ENCODE measurements at places on chromosomes 5 and 9.

DNA sequence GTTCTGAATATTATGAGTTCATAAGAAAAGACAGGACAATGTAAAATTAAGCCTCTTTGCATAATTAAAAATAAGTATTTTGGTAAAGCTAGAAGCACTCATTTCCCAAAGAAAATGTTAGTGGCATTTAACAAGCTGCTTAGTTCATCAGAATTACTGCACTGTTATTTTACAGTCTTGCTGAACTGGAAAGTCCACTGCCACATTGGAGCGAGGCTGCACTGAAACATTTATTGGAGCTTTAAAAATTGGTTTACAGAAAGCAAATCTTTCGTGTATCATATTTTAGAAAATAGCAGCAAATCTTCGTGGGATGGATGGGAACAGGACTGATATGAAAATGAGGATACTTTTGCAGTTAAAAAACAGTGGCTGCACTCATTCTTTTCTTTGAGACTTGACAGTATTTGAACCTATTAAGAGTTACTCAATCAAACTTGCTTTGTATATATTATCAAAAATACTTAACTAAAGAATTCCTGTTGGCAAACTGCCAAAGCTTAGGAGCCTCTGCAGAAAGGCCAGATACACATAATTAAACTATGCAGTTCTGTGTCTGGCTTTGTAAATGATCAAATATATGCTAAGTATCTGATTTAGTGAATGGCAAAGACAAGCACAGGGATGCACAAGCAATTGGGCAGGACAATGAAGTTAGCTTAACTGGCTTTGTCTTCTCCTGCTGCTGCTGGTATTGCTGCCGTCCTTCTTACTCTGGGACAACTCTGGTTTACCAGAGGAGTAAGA is 16.5 kb upstream of the FBXL7 start:
- no peak for DNase-seq

DNA sequence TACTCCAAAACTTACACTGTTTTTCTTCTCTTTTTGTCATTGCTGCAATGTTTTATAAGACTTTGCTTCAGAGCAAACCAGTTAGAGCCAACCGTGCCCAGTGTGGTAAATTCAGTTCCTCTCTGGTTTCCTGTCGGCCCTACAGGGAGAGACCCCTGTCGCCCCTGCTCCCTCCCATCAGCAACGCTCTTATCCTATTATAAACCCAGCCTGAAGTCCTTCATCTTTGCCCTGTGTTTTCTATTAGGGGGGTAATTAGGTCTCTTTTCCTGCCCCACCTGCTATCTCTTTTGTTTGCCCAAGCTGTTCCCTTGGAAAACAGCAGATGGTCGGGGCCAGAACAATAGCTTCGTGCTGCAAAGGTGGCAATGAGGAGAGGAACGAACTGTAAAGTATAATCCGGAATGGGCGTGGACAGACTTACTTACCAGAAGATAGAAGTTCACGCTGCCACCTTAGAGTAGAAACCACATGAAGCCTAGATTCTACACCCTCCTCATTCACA is 21.4 kb upstream of the OTULINL start:
- DNase-seq, result no peak

- no peak for DNase-seq
Observed at GRCh38 chr9:15357050-15357653, 50.1 kb upstream of the TTC39B start.

DNA sequence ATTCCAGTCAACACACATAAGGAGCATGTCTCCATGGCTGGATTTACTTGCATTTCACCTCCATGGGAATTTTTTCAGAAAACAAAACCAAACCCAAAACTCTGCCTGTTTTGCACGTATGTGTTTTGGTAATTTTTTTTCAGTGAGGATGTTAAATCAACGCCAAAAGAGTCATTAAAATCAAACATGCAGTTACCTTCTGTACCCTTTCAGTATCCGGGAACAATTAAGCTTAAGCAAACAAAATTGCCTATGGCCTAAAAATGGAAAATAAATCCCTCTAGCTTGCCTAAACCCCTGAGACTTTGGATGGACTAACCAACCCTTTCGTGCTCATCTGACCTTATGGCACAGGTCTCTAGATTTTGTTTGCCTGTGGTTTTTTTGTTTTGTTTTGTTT is 209.2 kb upstream of the KLF4 start:
- DNase-seq, result no peak

- no peak for DNase-seq
Observed at GRCh38 chr9:79686381-79687130, 114.8 kb downstream of the TLE4 start.

- no peak for DNase-seq
Observed at GRCh38 chr5:33441241-33442177, 744 bp downstream of the TARS1 start.

GRCh38 chr5:135737701-135738563 is 96.5 kb upstream of the SLC25A48 start:
- no peak for DNase-seq

DNA sequence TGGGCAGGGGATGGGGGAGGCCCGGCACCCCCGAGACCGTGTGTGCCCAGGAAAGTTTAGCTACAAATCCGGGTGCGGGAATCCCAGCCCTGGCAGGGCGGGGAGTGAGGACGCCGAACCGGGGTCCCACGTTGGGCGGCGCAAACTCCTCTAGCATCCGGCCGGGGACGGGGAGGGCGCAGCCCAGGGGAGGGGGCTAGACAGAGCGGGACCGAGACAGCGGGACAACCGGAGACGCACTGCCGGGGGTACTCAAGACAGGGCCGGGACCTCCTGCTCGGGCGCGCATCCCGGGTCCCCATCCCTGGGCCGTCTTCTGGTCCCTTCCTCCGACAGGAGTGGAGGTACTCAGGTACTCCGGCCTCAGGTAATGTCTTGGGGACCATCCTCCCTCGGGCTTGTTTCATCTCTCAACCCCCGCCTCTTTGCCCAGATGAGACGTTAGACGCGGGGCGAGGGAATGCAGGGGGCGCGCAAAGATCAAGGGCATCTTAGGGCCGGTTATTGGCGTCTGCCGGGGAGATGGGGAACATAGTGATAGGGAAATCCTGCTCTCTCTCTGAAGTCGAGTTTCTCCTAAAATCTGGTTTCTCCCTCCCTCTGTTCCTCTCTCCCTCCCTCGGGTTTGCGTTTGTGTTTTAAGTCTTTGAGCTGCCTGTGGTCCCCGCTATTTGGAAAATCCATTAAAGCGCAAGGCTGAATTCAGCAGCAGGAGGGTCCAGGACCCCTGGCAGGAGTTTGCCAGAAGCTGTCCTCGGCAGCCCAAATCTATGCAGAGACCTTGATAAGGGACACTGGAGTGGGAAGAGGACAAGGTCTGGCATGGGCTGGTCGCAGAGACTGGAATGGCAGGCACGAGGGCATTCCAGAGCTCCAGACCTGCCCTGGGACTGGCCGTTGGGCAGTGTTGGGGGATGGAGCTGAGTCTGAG is 815 bp downstream of the PDZD2 start:
- DNase-seq, result no peak

GRCh38 chr9:24071091-24071490 is 245.1 kb upstream of the ELAVL2 start:
- DNase-seq, result no peak

GRCh38 chr9:81686614-81687520 is 2.5 kb downstream of the TLE1 start:
- DNase-seq, result no peak

- no peak for DNase-seq
Observed at GRCh38 chr9:92483627-92484545, 1.6 kb upstream of the ASPN start.

DNA sequence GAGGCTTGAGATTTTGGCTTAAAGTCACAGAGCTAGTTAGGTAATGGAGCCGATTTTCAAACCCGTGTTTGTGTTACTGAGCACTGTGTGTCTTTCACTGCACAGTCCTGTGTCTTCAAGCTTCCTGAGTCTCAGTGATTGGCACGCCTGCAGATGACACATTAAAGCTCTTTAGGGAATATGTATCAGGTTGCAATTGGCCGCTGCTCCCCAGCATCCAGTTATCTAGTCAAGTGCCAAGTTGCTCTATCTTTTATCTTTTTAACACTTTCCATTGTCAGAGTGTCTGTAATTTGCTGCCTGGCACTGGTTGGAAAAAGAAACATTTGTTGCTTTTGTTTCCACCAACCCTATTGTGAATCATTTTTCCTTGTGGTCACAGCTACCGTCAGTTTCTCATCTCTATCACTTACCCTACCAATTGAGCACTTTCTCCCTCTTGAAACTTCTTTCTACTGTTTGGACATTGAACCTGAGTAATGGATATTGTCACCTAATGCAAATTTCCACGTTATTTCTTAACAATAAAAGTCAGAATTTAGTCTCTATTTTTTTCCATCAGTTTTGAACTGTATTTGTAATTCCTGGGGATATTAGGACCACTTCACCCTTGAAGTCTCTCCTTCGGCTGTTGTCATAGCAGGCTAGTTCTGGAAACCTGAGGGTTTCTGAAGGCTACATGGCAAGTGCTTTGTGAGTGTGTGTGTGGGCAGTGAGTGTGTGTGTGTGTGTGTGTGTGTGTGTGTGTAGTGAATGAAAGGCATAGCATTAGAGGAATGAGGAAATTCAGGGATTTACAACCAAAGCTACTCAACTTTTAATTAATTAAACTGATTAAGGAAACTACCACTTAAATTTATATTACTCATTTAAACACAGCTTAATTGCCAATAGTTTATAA is 274.3 kb downstream of the ISL1 start:
- DNase-seq, result no peak

GRCh38 chr5:87276655-87277054 is 9.0 kb downstream of the RASA1 start:
- DNase-seq, result no peak

DNA sequence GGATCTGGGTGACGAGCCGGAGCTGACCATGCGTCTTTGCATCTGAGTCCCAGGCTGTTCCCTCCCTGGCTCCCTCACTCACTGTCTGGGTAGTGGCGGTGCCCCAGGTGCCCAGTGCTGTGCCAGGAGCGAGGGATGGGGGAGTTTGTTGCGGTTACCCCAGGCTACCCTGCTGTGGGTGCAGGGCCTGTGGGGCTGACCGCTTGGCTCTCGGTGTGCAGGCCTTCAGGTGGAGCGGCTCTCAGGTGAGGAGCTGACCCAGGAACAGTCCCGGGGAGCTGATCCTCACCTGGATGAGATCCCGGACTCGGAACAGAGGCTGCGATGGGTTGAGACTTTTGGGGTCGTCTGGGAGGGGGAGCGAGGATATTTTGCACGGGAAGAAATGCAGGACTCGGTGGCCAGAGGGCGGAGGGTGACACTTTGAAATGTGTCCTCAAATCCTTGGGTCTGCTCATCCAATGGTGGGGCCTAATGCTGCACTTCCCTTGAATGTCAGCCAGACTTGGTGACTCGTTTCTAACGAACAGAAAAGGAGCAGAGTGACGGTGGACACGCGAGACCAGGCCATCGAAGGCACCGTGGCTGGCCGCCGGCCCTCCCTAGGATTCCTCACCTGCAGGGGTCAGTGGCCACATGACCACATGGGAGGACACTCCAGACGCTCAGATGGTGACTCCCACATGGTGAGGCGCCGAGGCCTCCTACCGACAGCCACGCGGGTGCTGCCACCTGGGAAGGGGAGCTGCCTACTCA is 104.3 kb upstream of the RAPGEF1 start:
- no peak for DNase-seq

DNA sequence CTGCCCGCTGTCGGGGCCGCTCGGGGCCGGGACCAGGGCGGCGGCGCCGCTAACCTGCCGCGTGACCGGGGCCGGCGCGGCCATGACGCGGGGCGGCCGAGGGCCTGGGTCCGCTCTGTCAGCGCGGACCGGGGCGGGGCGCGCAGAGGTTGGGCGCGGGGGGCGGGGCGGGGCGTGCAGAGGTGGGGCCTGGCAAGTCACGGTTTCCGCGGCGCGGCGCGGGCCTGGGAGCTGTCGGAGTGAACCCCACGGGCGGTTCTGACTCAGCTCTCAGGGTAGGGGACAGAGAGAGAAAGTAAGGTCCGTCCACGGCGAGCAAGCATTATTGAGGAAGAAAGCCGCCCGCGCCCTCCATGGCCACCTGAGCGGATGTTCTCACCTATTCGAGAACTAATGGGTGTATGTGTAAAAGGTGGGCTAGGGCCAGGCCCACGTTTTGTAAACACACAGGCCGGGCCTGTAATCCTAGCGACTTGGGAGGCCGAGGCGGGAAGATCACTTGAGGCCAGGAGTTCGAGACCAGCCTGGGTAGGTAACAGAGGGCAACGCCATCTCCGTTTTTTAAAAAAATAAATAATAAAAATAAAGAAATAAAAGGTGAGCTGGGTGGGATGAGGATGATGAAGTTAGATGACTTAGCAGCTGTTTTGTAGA is at the start of gene PRXL2C:
PRXL2C (minus strand) TSS at position 120 of the 654 bp plus-strand sequence; CDS start at position 84, 36 bp downstream.
- peak; percentile 72 for DNase-seq
